ENCODE measurements at places on chromosomes 6 and 20. TPM values are rescaled to one million over a fixed set of nuclear protein-coding genes. Genes with fewer than 3 reads are reported as not detected.

DNA sequence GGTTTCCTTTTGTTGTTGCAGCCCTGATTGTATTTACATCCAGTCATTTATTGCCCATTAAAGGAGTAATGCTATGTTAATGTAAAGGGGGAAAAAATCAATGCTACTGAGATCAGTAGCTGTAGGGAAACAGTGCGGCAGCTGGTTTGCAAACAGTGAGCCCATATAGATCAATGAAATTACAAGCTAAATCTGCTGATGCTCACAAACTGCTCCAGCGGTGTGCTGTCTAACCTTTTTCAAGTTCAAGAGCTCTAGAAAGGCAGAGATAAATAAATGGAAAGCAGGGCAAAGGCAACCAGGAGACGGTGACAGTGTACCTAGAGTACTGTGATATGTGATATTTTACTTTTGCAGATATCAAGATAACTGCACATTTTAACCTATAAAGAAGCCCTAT, 449.0 kb upstream of the MMS22L start:
- DNase-seq, result no peak

DNA sequence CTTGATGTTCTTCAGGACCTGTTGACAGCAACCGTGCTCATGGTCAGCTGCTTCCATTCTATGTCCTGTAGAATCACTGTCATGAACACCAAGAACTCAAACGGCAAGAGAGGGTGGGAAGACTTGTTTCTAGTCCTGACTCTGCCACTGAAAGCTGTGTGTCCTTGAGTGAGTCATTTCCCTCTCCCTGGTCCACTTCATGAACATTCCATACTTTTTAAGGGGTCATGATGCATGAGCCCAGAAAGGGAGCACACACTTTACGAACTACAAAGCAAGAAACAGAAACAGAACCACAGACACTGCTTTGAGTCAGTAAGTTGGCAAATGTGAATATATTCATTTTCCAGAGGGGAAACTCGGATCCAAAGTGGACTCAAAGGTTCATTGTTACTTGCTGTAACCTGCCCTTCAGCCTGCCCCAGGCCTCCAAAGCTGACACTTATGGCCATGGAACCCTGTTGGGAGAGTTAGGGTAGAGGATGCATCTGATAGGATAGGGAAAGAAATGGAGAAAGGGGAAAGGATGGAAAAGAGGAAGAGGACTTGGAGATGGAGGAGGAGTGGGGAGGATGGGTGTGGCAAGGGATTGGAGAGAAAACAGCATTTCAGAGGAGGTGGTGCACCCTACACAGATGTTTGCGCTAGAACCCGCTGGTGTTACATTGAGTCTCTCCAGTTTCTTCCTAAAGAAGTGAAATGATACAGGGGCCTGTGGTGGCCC, 129.8 kb downstream of the FOXO3 start:
- DNase-seq, result no peak

GRCh38 chr6:52725535-52726192, 37.6 kb downstream of the GSTA2 start:
- DNase-seq, result no peak

Gene RAET1G
- total RNA-seq, result 0.60 TPM

Gene PPIL6
- total RNA-seq, result 2.5 TPM
